WTC11 (cell line): ENCODE measurements at places on chromosomes 6 and 20.

DNA sequence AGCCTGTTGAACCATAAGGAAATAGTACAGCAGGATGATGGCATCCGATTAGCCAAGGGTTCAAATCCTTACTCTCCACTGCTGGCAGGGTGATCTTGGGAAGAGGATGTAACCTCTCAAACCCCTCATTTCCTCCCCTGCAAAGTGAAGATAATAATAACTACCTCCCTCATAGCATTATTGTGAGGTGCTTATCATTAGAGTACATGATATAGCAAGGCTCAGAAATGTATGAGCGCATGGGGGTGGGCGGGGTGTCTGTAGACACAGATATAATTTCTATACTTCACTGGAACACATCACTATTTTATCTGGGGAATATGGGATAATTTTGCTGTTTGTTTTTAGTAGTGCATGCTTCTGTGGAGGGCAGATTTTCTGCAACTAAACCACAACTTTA, 89.8 kb upstream of the LAMP5 start:
- no peak for DNase-seq

DNA sequence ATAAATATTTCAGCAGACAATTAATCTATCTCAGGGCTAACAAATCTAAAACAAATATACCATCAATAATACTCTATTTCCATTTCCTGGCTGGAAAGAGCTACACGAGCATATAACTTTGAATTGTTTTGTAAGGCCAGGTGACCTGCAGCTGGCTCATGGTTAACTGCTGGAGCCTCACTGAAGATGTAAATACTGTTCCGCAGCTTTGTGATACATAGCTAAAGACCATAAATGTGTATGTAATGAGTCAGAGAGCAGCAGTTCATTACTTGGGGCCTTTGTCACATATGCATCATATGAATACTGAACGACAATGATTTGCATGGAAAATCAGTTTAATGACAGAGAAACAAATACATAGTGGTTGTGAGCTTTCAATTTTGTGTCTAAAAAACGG, 109.4 kb upstream of the CCN2 start:
- no peak for DNase-seq

DNA sequence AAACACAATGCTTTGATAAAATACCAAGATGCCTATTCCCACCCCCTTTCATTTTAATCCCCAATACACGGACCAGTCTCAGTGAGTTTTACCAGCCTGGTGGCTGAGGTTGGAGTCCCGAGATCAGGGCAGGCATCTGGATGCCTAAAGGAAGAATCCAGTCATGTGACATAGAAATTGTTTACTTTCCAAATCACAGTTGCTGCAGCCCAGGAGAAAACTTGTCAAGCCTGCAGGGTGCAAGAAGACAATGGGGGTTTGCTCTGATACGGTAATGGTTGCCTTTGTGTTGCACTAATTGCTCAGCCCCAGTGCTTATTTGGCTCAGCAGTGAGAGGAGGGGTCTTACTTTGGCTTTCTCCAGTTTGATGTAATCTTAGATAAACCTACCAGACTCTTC, 308.5 kb upstream of the POU3F2 start:
- DNase-seq, result peak; percentile 24

- DNase-seq, result no peak
Observed at GRCh38 chr6:95519228-95520037, 57.9 kb upstream of the MANEA start.

GRCh38 chr20:57567471-57568079, 6.7 kb downstream of the PCK1 start:
- no peak for DNase-seq

DNA sequence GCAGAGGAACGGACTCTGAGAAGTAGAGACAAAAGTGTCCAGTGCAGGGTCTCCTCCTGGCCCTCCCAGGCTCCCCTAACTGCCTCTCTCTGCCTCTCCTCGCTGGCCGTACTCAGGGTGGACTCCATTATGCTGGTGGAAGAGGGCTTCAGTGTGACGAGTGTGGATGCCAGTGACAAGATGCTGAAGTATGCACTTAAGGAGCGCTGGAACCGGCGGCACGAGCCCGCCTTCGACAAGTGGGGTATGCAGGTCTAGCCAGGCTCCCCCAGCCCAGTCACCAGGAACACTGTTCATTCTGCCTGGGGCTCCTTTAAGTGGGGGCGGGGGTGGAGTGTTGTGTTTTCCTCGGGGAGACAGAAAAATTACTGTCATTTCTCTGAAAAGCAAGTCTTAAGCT, 1.5 kb downstream of the GNMT start:
- no peak for DNase-seq

- no peak for DNase-seq
Observed at GRCh38 chr20:23257848-23258746, 92.5 kb upstream of the NXT1 start.

- no peak for DNase-seq
Observed at GRCh38 chr6:36000451-36000850, 24.0 kb downstream of the SLC26A8 start.

- no peak for DNase-seq
Observed at GRCh38 chr6:155033021-155033791, 38.1 kb downstream of the TIAM2 start.

- DNase-seq, result no peak
Observed at GRCh38 chr6:51562198-51562597, 525.2 kb downstream of the PKHD1 start.

GRCh38 chr6:159532155-159532554, 160.9 kb downstream of the SOD2 start:
- peak; percentile 50 for DNase-seq

- no peak for DNase-seq
Observed at GRCh38 chr6:45923831-45924391, 91.7 kb downstream of the CLIC5 start.

DNA sequence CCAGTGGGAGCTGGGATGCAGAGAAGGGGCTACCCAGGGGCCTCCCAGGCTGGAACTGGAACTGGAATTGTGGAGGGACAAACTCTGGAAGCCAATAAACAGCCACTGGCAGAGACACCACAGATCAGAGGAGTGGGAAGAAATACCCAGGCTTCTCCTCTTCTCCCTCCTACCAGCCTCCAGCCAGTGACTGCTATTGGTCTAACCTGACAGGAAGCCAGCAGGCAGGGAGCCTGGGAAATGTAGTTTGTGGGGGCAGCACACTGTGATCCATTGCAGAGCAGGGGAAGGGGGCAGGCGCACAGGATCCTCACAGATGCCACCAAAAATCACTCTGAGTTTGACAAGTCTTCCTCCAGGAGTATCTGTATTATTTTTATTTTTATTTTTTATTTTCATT, 12.1 kb upstream of the MLN start:
- DNase-seq, result peak; percentile 73

GRCh38 chr20:33322456-33322855, 39.4 kb downstream of the BPIFB1 start:
- DNase-seq, result no peak

GRCh38 chr6:34340906-34341480, 51.5 kb downstream of the NUDT3 start:
- DNase-seq, result no peak

DNA sequence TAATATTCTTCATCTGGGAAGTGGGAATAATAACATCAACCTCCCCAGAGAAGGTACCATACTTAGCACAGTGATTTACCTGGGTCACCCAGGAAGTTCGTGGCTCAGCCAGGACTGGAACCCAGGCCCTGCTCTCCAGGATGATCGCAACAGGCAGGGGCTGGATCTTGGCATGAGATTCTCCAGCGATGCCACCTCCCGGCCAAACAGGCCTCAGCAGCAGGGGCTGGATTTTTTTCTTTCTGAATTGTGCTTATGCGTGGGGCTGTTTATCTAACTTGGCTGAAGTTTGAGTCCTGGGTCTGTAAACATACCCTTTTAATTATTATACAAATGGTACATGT, 129.5 kb upstream of the PTPN1 start:
- DNase-seq, result no peak

DNA sequence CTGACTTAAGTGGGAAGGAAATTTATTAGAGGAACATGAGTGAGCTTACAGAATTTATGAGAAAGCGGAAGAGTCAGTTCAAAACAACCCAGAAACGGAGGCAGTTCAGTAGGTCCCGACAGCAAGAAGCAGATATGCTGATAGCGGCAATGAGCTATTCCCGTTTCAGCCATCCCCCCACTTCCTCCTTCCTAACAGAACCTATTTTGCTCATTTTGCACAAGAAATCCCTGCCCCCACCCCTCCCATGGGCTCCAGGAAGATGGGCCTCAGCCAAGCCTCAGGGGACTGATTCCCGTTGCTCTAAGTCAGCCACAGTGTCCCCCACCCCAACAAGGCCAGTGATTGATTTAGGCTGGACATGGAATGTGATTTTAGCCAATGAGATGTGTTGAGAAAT, 157.5 kb downstream of the CEBPB start:
- DNase-seq, result no peak

- peak; percentile 36 for DNase-seq
Observed at GRCh38 chr6:24547243-24547642, 52.5 kb downstream of the ALDH5A1 start.

DNA sequence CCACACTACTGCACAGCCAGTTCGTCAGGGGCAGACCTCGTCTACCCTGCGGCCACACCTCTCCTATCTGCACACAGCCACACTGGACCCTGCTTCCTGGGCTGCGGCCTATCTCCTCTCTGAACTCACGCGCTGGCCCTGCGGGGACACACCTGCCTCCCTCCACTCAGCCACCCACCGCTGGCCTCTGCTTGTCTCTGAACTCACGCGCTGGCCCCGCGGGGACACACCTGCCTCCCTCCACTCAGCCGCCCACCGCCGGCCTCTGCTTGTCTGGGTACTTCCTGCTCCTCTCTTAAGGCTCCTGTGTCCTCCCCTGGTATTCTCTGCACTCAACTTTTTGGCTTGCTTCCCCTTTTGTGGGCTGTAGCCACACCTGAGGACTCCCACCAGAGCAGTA, 52.3 kb downstream of the HUS1B start:
- DNase-seq, result no peak

- no peak for DNase-seq
Observed at GRCh38 chr6:21270636-21271201, 322.8 kb upstream of the SOX4 start.

GRCh38 chr6:157806131-157806855, 16.8 kb upstream of the SNX9 start:
- no peak for DNase-seq

DNA sequence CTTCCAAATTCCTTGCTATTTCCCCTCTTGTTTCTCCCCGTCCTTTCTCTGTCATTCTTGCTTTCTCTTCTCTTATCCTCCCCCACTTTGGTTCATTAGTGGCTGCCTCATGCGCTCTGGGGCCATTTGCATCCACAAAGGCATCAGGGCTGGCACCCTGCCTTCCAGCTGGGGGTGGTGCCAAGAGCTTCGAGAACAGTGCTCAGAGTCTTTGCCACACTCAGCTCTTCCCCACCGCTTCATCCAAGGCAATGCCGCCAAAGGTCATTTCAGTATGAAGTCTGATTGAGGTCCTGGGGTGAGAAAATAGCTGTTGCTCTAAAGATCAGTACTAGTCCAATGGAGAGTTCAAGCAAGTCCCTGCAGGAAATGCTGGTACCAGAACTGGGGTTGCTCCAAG, 22.7 kb downstream of the OLIG3 start:
- no peak for DNase-seq

GRCh38 chr6:16163535-16164300, 34.8 kb downstream of the MYLIP start:
- DNase-seq, result no peak

DNA sequence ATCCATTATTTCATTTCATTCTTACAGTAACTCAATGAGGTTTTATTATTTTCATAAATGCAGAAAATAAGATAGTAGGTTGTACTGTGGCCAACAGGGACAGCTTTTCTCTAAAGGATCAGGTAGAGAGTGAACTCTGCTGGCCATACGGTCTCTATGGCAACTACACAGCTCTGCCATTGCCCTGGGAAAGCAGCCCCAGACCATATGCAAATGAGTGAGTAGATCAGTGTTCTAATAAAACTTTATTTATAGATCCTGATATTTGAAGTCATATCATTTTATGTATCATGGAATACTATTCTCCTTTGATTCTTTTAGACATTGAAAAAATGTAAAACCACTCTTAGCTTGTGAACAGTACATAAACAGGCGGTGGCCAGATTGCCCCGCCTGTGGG, 192.5 kb upstream of the RREB1 start:
- no peak for DNase-seq

GRCh38 chr6:39430446-39430845, 107.9 kb upstream of the KCNK16 start:
- no peak for DNase-seq

DNA sequence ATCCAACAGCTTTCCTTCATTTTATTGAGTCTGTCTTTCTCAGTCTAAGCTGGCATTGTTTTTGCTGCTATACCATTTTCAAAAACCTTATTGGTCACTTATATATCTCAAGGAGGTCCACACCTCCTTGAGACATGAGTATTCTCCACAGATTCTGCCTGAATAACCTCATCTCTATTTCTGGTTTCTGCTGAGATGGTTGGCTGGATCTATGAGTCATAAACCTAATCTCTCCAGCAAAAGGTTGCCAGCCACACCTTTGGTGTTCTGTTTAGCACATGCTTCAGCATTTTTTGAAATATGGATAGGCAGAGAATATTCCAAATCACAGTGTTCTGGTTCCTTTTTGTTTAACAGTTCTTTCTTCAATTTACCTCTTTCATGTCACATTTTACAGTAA, 40.8 kb upstream of the TMEM244 start:
- no peak for DNase-seq

- no peak for DNase-seq
Observed at GRCh38 chr6:33030245-33030644, 20.9 kb upstream of the HLA-DOA start.

DNA sequence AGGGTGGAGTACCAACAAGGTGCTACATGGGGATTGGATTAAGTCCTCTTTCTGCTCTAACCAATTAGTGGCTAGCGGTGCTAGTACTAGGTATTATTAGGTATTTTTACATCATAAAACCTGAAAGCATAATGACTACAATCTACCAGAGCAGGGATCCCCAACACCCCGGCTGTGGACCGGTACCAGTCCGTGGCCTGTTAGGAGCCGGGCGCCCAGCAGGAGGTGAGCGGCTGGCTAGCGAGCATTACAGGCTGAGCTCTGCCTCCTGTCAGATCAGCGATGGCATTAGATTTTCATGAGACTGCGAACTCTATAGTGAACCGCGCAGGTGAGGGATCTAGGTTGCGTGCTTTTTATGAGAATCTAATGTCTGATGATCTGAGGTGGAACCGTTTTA, 9.1 kb upstream of the CD40 start:
- no peak for DNase-seq

DNA sequence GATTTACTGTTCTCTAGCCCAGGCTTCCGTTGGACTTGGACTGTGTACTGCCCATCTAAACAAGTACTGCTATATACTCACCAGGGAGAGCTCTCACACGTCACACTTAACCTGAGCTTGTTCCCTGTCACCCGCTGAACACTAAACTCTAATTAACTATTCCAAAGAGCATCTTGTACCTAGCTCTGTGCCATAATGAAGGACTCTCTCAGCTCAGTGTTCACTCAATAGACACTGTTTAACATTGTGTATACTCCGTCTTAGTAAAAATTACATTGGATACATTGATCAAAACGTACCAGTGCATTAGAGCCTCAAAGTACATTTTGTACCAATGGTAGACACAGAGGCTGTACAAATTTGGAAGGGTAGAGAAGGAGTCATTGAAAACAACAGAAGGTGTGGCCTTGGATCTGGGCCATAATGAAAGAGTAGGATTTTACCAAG, 55.4 kb upstream of the EPHA7 start:
- no peak for DNase-seq

GRCh38 chr6:24255676-24256075, 102.2 kb downstream of the DCDC2 start:
- no peak for DNase-seq

- peak; percentile 38 for DNase-seq
Observed at GRCh38 chr6:71588490-71588889, 297.9 kb upstream of the RIMS1 start.

- no peak for DNase-seq
Observed at GRCh38 chr20:2164966-2165365, 63.3 kb downstream of the STK35 start.

- DNase-seq, result no peak
Observed at GRCh38 chr6:137389150-137389704, 105.0 kb downstream of the OLIG3 start.
